ENCODE measurements at places on chromosomes 6 and 20.
A peak's percentile ranks its signal among the peaks of the same experiment; 100 is the strongest.

DNA sequence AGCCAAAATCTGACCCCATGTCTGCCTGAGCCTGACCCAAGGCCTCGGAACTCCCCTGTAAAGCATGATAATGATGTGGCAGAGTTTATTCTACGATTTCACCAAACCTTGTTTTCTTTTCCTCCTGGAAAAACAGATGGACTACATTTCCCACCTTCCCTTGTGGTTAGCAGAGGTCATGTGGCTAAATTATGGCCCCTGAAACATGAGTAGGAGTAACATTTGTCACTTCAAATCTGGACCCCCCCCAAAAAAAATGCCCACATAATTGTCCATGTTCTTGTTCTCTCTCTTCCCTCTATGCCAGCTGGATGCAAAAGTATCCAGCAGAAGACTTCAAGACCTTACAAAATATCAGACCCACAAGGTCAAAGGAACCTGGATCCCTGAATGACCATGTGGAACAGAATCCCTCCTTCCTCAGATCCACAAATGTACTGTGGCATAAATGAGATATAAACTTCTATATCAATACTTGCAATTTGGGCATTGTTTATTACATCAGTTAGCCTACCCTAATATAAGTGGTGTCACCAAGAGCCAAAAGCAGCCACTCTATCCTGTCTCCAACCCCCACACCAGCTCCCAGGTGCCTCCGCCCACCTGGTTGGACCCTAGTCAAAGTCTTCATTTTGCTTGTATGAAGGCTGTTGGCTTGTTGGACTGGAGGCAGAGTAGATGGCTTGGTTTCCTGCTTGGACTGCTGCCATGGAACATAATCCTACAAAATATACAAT lies 1.4 kb downstream of the C20orf96 start:
- DNase-seq: no peak

DNA sequence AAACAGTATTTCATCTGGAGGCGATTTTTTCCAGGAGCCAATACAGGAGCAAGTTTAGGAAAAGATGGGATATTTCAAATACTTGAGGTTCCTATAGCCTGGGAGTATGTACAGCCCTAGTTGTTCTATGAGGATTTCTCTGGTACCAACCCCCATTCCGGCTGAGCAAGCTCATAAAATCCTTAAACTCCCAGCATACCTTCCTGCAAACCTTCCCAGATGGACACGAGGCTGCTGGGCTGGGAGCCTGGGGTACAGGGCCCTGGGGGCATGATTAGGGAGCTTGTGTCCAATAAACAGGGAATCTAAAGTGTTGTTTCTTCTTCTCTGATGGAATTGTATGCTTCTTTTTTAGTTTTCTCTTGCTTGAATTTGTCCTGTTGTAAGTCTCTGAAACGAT lies 1.5 kb downstream of the PRRC2A start:
- DNase-seq: no peak

- no peak for DNase-seq
These were observed 74.3 kb upstream of the MLN start for GRCh38 chr6:33877982-33878535.

- no peak for DNase-seq
These were observed 78.8 kb downstream of the PTCHD4 start for GRCh38 chr6:48032151-48032550.

- DNase-seq: no peak
These were observed 467.4 kb upstream of the PLCB4 start for GRCh38 chr20:8601542-8601912.

DNA sequence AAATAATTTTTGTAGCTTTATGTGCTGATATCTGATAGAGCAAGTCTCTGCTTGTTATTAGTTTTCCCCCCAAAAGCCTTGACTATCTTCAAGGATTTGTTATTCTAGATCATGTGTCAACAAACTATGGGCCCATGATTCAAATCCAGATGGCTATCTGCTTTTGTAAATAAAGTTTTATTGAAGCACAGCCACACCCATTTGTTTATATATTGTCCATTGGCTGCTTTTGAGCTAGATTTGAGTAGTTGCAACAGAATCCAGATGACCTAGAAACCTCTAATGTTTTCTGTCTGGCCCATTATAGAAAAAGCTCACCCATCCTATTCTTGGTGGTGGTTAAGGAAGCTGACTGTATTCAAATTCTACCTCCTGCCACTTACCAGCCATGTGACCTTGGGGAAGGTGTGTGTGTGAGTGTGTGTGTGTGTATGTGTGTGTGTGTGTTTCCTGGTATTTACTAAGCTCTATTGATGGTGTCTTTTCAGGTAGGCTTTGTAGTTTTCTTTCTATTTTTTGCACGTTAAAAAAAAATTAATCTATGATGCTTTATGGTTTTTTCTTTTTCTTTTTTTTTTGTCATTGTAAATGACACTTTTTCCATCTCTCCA lies 1.3 kb upstream of the GTSF1L start:
- DNase-seq: no peak

DNA sequence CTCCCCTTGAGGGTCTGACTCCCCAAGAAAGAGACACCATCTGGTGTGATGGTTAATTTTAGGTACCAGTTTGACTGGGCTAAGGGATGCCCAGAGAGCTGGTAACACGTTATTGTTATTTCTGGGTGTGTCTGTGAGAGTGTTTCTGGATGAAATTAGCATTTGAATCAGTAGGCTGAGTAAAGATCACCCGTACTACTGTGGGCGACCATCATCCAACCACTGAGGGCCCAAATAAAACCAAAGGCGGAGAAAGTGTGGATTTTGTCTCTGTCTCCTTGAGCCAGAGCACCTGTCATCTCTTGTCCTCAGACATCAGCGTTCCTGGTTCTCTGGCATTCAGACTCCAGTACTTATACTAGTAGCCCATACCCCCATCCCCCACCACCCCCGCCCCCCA lies 7.9 kb upstream of the CNKSR3 start:
- no peak for DNase-seq

GRCh38 chr20:16641511-16642023 lies 68.3 kb upstream of the KIF16B start:
- no peak for DNase-seq

GRCh38 chr20:15512916-15513315 lies 1060.3 kb downstream of the KIF16B start:
- no peak for DNase-seq

- no peak for DNase-seq
These were observed 537.4 kb upstream of the MMS22L start for GRCh38 chr6:97820400-97820799.

GRCh38 chr6:170135821-170136471 lies 154.9 kb downstream of the DLL1 start:
- no peak for DNase-seq

DNA sequence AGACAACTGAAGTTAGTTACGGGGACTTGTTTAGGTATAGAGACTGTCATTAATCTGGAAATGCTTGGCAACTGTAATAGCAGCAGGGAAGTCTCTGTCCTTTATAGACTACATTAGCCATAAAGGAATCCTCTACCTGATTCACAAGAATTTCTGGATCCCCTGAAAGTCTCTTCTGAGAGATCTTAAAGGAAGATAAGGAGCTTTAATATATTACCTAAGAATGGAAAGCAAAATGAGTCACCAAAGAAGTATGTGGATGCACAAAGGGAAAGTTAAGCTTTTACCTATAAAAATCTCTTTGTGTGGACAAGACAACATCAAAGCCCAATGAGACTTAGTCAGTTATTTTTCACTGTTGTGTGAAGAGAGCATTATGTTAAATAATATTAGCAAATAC lies 92.2 kb upstream of the RSPO3 start:
- DNase-seq: no peak

DNA sequence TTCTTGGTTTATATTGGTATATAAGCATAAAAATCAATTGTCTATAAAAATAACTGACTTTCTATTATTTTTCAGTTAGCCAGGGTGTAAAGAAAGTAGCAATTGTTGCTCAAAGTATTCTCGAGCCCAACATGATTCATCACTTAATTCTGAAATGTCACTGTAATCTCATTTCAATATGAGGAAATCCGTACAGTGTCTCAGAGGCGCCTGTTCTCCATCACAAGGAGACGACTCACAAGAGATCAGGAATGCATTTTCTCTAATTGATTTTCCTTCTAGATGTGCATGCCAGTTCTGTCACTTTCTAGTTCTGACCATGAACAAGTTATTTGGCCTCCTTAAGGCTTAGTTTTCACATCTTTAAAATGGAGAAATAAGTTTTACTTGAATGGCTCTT lies 753.1 kb downstream of the MAFB start:
- DNase-seq: no peak

DNA sequence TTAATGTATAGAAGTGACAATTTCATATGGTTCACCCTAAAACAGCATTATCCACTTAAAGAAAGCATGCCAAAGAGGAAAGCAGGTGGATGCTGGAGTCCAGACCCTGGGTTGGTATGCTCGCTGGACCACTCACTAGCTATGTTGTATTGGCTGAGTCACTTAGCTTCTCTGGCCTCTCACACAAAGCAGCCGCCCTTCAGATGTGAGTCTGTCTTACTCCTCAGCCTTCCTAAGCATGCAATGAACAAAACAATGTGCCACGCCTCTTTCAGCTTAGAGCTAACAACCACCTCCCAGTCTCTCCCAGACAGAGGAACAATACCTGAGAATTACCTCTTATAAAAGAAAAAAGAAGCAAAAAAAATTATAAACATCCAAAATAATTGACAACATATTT lies 29.4 kb downstream of the SIM1 start:
- no peak for DNase-seq

GRCh38 chr20:46328200-46328882 lies 20.0 kb upstream of the CDH22 start:
- no peak for DNase-seq

DNA sequence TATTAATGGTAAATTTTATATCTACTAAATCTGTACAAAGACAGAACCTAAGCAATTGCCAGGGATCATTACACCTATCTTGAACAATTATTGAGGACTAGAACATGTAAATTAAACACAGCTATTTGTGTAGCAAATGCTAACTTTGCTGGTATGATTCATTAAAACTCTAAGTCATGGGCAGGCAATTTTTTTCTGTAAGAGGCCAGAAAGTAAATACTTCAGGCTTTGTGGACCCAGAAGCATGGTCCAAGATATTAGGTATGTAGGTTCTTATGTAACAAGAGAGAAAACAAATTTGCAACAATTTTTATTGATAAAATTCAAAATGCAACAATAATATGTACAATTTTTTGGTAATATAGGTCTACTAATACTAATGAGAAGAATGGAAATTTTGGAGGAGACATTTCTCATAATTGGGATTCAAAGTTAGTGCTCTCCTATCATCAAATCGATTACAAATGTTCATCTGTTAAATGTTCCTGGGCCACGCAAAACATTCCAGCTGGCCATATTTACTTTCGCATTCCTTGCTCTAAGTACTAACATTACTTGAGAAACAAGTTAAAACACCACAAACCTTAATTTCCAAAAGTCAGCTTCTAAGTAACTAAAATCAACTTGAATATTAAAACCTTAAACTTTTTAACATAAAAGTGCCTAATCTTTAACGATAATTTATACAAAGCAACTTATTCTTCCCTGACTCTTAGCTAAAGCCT lies 4.3 kb downstream of the TMEM30A start:
- DNase-seq: no peak

DNA sequence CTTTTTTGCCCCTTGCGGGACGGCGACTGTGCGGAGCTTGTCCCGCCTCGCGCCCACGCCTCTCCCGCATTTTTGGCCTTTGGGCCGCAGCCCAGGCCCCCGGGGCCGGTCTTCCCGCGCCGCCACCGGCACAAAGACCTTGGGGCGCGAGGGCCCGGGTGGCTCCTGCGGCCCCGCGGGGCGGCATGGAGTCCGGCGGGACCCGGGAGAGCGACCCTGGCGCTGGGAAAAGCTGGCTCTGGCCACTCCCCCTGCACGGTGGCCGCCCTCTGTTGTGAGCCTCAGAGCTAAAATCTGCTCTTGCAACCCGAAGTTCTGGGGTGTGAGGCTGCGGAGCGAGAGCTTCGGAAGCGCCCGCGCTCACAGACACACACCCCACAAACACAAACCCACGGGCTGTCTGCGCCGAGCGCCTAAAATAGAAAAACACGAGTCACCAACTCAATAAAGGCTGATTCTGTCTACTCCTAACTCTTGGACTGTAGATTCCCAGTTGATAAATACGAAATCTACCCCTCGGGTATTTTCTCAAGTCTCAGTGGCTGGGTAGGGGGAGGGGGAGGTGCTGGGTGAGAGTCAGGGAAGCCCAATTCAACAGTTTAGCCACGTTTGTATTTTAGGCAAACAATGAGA lies 496 bp upstream of the BEND3 start:
- DNase-seq: peak; percentile 43

DNA sequence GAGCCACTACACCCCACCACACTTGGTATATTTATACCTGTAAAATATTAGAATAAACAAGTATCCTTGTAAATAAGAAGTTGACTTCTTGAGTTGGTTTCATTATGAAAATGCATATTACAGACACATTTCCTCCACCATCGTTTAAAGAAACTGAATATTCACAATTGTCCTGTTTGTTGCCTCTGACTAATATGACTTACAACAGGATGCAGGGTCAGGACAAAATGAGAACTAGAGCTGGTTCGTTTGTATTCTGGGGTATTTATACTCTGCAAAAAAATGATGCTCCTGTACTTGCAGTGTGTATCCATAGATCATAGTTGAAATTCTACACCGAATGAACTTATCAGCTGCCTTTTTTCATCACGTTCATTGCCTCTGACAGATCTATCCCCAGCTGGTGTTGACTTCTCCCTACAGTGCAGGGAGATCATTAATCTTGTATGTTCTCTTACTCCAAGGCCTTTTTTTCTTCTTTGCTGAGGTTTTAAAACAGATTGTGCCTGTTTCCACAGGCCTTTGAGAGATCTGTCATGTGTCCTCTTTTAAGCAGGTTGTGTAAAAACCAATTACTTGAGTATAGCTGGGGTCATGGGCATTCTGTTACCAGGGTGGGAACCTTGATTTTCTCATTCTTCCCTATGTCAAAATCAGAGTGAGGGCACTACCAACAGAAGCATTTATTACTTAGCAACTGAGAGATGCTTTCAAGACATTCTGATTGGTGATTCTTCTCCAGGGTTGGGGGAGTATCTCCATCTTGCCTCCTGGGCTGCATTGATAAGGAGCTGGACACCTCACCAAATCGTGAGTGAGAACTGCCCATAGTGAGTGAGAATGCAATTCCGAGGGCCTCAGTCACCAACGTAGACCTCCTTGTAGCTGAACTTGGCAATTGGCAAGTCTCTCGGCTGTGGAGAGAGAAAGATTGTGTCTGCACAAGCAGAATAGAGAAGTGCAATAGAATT lies 78.8 kb upstream of the CD83 start:
- DNase-seq: no peak

GRCh38 chr6:92892626-92893170 lies 526.7 kb downstream of the EPHA7 start:
- DNase-seq: no peak
